CD14-positive monocyte (primary cell): ENCODE measurements at places on chromosomes 7 and 10. TPM values are rescaled to one million over a fixed set of nuclear protein-coding genes. Genes with fewer than 3 reads are reported as not detected.

LAMB1 gene
- not detected in 2 replicates for polyA plus RNA-seq

PDK4 gene
- 2.2 TPM for polyA plus RNA-seq

ENTPD7 gene
- 2.2 TPM for polyA plus RNA-seq

PON1 gene
- not detected for polyA plus RNA-seq

FBXO24 gene
- 0.75 and 1.2 TPM in 2 replicates for polyA plus RNA-seq

MMRN2 gene
- polyA plus RNA-seq = not detected

PAX4 gene
- polyA plus RNA-seq = not detected

ACTA2 gene
- polyA plus RNA-seq = 12.3 TPM

LRRC4 gene
- 2.7 and 3.3 TPM in 2 replicates for polyA plus RNA-seq

SEC23IP gene
- polyA plus RNA-seq = 42.0 TPM

FGFR2 gene
- not detected for polyA plus RNA-seq

AKR1C3 gene
- 2.4 TPM for polyA plus RNA-seq

BBS9 gene
- polyA plus RNA-seq = 6.8 TPM

PIK3CG gene
- polyA plus RNA-seq = 31.2 TPM

SPACDR gene
- polyA plus RNA-seq = 1.9 and 2.5 TPM in 2 replicates

ODAD2 gene
- polyA plus RNA-seq = not detected

OR6B1 gene
- polyA plus RNA-seq = not detected

HKDC1 gene
- polyA plus RNA-seq = not detected

CCL26 gene
- not detected for polyA plus RNA-seq

CYP17A1 gene
- not detected for polyA plus RNA-seq

CXCL12 gene
- polyA plus RNA-seq = 0.03 and 0.21 TPM in 2 replicates

OGDHL gene
- polyA plus RNA-seq = not detected

ZNF425 gene
- 0.17 TPM for polyA plus RNA-seq

CRHR2 gene
- polyA plus RNA-seq = not detected

GRID2IP gene
- polyA plus RNA-seq = not detected

SLC37A3 gene
- 5.2 TPM for polyA plus RNA-seq

GRCh38 chr7:114949231-114949630 lies 27.3 kb downstream of the MDFIC start:
- no peak for DNase-seq

DNA sequence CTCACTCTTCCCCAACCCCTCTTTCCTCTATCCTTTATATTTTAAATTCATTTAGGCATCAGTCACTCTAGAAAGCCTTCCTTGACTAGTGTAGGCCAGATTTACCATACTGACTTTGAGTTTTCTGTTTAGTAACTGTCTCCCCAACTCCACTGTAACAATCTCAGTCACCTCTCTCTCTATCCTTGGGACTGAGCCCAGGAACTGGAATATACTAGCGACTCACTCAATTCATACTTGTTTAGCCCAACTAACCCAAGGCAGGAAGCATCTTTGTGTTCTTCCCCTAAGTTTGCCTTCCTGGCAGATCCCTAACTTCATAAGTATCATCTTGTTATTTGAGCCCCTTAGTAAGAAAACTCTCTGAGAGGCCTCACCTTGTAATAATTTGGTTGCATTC lies 19.1 kb downstream of the PLCE1 start:
- no peak for DNase-seq

GRCh38 chr10:133528845-133529575 lies 1.8 kb downstream of the CYP2E1 start:
- no peak for DNase-seq

DNA sequence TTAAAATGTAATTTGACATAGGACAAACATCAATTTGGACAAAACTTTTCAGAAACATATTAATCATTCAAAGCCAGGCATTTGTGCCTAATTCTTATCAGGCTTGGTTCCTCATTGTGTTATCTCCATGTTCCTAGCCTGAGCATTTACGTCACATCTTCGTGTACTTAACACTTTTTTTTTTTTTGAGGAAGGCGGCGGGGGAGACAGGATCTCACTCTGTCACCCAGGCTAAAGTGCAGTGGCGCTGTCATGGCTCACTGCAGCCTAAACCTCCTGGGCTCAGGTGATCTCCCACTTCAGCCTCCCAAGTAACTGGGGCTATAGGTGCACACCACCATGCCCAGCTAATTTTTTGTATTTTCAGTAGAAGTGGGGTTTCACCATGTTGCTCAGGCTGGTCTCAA lies 19.8 kb downstream of the HNRNPA2B1 start:
- no peak for DNase-seq

- no peak for DNase-seq
These were observed 3.6 kb upstream of the GRID2IP start for GRCh38 chr7:6554848-6555247.

GRCh38 chr7:138164804-138165203 lies 88.5 kb downstream of the AKR1D1 start:
- DNase-seq = no peak

DNA sequence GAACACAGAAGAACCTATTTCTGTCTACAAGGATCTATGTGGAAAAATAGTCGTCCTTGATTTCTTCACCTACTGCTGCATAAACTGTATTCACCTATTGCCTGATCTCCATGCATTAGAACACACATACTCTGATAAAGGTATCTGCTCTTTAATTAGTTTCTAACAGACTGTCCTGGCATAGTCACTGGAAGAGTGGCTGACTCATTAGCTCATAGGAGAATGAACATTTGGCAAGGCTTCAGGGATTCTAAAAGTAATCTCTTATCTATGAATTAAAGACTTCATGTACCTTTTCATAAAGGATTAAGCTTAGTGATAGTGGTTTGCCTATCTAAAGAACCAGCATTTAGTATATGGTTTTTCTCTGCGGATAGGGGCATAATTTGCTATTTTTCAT lies 4.1 kb downstream of the NHLRC2 start:
- no peak for DNase-seq

DNA sequence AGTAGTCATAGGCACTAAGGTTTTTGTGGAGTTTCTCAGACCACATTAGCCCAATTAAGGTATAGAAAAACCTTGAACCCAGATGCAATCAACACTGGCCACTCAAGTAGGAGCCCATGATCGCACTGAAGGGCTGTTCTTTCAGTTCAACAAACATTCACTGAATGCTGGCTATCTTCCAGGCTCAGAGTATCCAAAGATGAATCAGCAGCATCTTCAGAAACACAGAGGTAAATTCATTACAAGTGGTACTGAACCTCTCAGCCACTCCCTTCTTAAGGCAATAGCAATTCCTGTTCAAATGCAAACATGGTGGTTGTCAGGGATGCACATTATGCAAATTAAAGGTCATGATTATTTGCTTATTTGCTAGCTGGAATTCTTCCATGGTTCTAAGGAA lies 17.1 kb downstream of the KCNK18 start:
- DNase-seq = no peak

DNA sequence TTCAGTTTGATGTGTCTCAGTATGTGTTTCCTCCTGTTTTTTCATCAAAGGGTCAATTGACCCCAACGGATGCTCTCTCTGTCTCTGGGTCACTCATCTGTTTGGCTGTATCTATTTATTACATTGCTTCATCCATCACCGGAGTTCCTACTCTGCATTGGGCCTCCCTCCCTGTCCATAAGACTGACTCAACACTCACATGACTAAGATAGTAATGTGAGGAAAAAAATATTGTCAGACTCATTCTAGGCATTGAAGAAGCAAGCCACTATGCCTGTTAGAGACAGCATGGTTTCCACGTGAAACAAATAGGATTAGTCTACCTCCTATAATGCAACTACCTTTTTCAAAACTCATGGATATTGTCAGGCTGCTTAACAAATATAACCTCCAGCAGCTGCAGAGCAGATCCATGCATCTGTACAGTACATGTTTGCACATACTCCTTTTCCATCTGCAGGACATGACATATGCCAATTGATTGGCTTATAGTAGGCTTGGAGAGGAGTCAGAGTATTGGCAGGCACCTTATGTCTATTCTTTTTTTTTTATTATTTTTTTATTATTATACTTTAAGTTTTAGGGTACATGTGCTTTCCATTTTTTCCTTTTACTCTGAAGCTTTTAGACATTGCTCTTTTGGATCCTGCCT lies 275.2 kb downstream of the LRRTM3 start:
- no peak for DNase-seq

GRCh38 chr7:155931396-155932085 lies 119.3 kb upstream of the SHH start:
- no peak for DNase-seq

DNA sequence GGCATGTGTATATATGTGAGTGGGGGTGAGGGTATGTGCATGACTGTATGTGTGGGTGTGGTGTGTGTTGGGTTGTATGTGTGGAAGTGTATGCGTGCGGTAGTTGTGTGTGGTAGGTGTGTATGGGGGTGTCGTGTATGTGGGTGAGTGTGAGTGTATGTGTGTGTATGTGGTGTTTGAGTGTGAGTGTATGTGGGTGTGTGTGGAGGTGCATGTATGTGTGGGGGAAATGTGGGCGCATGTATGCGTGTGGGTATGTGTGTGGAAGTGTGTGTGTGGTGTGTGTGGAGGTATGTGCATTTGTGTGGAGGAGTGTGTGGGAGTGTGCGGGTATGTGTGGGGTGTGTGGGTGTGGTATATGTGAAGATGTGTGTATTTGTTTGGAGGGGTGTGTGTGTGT lies 269.5 kb downstream of the GPR158 start:
- no peak for DNase-seq

- DNase-seq = no peak
These were observed 2.4 kb upstream of the PTN start for GRCh38 chr7:137345799-137346449.

DNA sequence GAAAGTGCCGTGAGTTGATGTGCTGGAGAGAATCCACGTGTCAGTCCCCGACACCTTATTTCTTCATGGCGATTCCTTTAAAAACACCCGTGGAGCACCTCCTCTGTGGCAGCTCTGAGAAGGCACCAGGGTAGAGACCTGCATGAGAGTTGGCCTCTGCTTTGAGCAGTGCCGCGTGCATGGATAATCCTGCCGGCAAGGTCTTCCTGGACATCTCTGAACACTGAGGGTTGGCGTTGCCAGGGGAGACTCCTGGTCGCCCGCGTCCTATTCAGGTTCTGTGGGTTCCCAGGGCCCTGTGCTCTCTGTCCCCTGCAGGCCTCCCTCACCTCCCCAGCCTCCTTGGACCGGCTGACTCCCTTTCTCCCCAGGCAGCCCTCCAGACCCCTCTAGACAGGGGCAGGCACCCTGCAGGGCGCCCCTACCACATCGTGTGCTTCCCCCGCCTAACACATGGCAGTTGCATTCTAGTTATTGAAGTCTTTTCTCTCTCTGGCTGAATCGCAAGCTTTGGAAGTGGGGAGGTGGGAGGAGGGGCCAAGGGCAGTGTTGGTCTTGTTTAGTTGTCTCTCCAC lies 95.6 kb downstream of the MKI67 start:
- no peak for DNase-seq

GRCh38 chr7:47386273-47386835 lies 195.6 kb downstream of the TNS3 start:
- no peak for DNase-seq

- DNase-seq = no peak
These were observed 407.7 kb downstream of the SH2D4B start for GRCh38 chr10:80945264-80945880.

GRCh38 chr10:102612964-102613275 lies 31.4 kb upstream of the TRIM8 start:
- no peak for DNase-seq

DNA sequence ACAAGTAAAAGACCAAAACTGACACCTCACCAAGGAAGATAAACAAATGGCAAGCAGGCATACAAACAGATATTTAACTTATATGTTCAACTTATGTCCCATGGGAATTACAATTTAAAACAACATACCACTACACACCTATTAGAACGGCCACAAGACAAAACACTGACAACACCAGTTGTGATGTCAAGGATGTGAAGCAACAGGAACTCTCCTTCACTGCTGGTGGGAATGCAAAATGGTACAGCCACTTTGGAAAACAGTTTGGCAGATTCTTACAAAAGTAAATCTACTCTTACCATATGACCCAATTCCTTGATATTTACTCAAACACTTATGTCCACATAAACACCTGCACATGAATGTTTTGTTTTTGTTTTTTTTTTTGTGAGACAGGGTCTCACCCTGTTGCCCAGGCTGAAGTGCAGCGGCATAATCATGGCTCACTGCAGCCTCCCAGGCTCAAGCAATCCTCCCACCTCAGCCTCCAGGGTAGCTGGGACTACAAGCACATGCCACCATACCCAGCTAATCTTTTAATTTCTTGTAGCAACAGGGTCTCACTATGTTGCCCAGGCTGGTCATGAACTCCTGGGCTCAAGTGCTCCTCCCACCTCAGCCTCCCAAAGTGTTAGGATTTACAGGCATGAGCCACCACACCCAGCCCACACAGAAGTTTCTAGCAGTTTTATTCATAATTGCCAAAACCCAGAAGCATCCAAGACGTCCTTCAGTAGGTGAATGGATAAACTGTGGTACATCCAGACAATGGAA lies 27.3 kb downstream of the HERC4 start:
- DNase-seq = no peak

GRCh38 chr7:125061776-125062397 lies 132.3 kb upstream of the POT1 start:
- DNase-seq = no peak

GRCh38 chr10:124211921-124212320 lies 118.5 kb upstream of the CHST15 start:
- no peak for DNase-seq

- peak; percentile 17 for DNase-seq
These were observed 329.0 kb downstream of the RNLS start for GRCh38 chr10:88254091-88254490.

DNA sequence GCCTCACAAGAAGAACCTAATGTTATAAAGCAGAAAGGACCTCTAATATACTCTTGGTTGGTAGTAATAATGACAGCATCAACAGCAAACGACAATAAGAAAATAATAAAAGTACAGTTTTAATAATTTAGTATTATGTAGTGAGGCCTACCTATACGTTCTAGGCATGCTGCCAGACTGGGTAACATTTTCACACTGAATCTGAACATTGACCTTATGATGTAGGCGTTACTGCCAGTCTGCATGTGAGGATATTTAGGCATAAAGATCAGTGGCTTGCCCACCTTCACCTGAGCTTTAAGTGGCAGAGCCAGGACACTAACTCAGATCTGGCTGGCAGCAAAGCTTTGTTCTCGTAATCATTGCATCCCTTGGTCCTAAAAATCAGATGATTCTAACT lies 2.5 kb downstream of the FGL2 start:
- DNase-seq = no peak

GRCh38 chr10:96721207-96721572 lies 876 bp upstream of the PIK3AP1 start:
- DNase-seq = no peak

GRCh38 chr7:117458977-117459583 lies 20.7 kb upstream of the CFTR start:
- DNase-seq = no peak

GRCh38 chr7:102814025-102814471 lies 65.2 kb downstream of the FAM185A start:
- no peak for DNase-seq

DNA sequence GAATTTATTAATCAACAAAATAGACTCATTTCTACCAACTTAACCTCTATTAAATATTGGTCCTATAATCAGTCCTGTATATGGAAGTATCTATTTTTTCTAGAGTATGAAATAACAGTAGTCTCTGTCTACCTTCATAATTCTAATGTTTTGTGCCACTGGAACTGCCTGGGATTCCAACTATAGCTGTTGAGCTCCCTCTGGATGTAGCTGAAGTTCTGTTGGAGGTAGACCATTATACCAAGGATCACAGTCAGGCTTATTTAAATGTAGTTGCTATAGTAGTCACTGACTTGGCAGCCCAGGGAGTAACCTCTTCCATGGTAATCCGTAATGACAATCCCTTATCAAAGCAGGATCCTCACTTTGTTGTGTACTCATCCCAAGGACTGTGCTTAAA lies 48.5 kb upstream of the PHYHIPL start:
- DNase-seq = no peak

- no peak for DNase-seq
These were observed 466.0 kb downstream of the KIF20B start for GRCh38 chr10:90167174-90168064.
